ENCODE measurements at places on chromosomes 1 and 21.

DNA sequence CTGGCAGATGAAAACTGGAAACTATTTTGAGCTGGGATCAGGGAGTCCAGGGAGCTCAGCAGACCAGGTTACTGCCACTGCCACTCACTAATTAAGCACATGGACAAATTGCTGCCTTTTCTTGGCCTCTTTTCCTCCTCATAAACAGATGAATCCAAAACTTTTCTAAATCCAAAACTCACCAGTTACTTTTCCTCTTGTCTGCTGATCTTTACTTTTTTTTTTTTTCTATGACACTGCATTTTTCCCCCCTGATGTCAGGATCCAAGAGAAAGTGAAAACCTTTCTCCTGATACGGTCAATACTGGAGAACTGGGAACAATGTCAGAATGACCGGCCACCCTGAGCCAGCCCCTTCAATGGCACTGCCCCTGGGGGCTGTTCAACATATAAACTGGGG, 405.8 kb downstream of the DUSP10 start:
- DNase-seq, result peak; percentile 65

- peak; percentile 64 for DNase-seq
Observed at GRCh38 chr1:31625561-31626222, 8.2 kb downstream of the HCRTR1 start.

DNA sequence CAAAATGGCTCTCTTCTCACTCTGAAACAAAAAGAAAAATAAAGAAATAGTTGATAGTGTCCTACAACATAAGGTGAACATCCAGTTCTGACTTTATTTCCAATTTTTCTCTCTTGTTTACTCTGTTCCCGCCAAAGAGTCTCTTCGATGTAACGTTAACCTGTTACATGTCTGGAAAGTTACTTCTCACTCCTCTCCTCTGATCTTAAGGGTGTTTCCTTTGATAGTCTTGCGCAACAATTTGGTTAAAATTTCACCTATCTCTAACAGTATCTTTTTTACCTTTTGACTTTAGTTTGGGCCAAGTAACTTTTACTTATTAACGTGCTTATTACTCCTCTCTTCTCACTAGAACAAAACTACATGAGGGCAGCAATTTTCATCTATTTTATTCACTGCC, 1450.2 kb downstream of the BRINP3 start:
- DNase-seq, result no peak

GRCh38 chr1:60283690-60284089, 210.1 kb upstream of the C1orf87 start:
- DNase-seq, result peak; percentile 12

DNA sequence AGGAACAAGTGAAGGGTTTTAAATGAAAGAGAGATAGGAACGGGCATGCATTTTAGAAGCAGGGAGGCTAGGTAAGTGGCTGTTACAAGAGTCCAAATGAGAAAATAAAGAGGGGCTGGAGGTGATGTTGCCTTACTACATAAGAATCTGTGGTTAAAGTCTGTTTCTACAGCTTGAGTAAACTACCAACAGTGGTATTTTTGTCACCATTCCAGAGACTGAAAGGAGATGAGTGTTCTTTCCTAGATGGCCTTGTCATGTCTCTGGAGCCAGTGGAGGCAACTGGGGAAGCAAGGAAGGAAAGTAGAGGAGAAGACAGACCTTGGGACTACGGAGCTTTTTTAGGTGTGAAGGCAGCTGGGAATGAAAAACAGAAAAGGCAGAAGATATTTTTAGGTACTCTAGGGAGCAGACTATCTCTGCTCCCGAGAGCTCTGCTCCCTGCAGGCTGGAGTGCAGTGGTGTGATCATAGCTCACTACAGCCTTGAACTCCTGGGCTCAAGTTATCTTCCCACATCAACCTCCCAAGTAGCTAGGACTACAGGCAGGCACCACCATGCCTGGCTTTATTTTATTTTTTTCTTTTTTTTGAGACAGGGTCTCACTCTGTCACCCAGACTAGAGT, 12.2 kb downstream of the HDAC1 start:
- peak; percentile 28 for DNase-seq

DNA sequence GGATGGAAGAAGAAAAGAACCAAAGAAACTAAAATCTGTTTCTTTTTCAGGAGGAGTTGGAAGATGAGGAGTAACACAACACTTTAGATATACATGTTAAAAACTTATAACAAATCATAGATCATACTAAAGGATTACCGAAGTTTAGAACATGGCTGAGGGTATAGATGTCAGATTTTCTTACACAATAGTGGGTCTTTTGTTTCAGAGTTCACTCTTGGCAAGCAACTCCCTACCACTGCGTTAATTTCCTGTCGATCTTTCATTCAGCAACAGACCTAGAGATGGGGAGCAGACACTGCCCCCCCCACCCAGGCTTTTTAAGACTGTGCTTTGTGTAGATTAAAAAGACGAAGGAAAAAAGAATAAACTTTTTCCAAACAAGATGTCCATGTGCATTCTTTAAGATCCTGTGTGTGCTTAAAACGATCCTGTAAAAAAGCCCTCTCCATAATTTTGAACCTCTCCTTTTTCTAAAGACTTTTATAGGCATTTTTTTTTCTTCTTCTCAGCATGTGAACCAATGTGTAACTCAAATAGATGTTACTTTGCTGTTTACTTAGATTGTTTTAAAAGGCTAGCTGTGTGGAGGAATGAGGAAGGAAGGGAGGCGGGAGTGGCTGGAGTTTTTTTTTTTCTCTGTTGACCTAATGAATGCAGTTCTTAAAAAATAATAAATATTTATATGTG, 50.4 kb downstream of the NFIA start:
- DNase-seq, result no peak

- no peak for DNase-seq
Observed at GRCh38 chr1:172373864-172374263, 46.6 kb upstream of the C1orf105 start.

DNA sequence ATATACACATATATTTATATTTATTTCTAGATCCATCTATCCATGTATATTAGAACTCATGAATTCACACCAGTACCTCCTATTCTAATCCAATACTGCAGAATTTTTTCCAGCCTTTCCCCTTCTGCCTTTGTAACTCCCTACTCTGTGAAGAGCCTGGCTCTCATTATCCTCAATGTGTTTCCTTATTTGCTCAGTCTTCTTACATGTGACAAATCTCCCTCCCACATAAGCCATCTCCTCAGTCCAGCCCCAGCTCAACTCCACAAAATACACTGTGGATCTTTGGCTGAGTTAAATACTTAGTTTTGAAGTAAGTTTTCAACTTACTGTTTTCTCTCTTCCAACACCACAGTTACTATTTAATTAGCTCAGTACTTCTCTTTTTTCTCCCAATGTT, 45.7 kb downstream of the ATP5PO start:
- no peak for DNase-seq

DNA sequence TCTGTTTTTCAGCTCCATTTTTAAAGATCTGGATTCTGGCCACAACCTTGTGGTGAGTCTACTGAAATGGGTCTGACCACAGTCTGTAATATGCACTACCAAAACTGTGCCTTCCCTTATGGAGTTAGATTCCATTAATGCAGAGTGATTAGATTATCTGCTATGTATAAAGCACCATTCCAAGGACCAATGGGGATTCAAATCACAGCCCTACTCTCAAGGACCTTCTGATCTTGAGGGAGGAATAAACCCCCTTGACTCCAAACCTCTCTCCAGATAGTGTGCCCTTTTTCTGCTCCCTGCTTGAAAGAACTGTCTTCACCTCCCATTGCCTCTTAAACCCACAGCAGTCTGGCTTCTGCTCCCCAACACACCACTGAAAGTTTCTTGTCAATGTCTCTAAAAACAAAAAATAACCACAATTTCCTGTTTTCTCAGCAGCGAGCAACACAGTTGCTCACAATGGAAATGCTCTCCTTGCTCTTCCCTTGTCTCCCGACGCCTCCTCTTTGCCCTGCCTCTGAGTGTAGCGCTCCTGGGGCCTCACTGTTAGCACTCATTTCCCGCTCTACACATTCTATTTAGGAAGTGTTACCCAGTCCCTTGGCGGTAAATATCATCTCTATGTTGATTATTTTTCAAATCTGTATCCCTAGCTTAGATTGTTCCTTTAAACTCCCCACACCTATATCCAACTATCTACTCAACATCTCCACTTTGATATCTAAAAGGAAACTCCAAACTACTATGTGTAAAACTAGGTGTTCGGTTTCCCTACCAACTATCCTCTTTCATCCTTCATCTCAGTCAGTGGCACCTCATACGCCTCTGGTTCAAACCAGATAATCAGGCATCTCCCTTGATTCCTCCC, 13.6 kb downstream of the PCNX2 start:
- peak; percentile 21 for DNase-seq

DNA sequence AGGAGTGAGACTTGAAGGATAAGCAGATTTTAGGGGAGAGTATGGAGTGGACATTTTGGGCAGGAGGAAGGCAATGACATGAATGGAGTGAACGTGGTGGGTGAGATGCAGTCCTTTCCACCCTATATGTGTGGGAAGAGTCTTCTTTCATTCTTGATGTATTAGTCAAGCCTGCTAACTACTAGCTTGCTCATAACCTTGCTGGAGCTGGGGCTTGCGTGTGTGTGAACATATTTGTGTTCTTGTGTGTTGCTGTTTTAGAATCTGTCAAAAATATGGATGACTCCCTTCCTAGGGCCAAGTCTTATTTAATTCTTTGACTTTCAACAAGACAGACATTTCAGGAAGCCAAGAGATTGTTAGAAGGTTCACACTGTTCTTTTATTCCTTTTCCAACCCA, 132.7 kb downstream of the UCK2 start:
- peak; percentile 25 for DNase-seq

DNA sequence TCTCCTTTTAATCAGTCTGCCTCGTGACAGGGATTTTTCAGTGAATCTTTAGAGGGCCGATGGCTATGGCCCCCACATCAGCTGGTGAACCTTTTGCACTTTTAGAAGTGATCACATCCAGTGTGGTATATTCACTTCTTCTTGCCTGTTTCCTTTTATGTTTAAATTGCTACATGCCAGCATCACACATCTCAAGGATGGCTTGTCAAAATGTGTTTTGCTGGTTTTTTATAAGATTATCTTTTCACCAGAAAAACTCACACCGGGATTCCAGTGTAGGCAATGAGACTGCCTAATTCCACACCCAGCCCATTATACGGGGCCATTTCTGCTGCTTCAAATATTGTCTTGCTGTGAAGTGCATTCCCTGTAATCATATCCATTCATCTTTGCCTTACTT, 1151.7 kb upstream of the ADGRL4 start:
- DNase-seq, result no peak

- no peak for DNase-seq
Observed at GRCh38 chr1:12034381-12034801, 15.1 kb downstream of the MIIP start.

DNA sequence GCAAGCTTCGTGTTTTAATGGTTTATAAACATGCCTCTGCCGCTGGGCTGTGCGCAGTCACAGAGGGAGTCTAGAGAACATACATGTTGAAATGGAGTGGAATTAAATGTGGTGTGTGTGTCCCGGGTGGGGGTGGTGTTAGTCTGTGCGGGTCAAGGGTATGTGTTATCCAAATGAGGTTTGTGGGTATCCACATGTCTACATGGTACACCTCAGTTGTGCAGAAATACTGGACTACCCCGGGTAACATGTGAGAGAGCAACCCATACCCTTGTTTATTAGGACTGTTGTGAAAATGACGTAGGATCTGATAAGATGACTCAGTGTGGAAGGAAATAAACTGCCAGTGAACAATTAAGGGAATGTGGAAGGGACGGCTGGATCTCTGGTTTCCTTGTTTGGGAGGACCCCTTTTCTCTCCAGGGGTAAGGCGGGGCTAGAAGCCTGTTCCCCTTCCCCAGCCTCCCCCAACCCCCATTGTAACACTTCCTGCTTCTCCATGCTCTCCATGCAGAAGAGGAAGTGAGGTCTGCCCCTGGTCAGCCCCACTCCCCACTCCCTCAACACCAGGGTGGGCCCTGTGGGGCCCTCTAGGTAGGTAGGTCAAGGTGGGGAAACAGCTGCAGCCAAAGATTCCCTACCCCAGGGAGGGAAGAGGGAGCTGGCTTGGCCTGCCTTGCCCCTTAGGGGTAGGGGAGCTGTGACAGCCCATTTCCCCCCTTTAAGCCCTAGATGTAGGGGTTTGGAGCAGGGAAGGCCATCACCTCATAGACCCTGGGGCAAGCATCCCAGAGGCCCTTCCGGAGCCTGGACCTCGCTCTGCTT, 690 bp downstream of the EPS8L3 start:
- DNase-seq, result peak; percentile 73

- DNase-seq, result peak; percentile 53
Observed at GRCh38 chr1:232599178-232600041, 30.5 kb downstream of the SIPA1L2 start.

GRCh38 chr1:9340864-9341263, 48.2 kb downstream of the SPSB1 start:
- DNase-seq, result no peak

DNA sequence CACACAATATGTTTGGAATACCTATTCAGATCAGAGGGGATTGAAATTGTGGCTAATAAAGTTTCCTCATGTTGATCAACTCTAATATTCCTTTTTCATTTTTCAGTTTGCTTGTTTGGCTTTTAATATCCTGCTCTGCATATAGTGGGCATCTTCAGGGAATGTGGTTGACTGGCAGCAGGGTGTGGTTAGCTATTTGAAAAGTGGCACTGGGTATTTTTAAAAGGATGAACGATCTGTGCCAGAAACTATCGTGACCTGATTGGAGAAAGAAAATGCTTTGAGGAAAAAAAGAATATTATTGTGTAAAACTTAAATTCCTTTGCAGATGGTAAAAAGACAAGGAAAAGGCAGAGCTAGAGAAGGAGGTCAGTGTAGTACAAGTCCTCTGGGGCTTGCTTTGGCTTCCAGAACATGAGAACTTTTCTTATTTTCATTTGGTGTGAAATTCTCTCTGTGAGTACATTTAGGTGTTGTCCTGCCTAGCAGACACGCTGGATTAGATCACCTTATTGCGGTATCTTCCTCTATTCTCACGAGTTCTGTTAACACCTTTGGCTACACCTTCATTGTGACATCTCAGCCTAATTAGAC, 329.7 kb upstream of the SNX7 start:
- no peak for DNase-seq

- DNase-seq, result no peak
Observed at GRCh38 chr1:67696708-67697107, 11.7 kb downstream of the GADD45A start.

DNA sequence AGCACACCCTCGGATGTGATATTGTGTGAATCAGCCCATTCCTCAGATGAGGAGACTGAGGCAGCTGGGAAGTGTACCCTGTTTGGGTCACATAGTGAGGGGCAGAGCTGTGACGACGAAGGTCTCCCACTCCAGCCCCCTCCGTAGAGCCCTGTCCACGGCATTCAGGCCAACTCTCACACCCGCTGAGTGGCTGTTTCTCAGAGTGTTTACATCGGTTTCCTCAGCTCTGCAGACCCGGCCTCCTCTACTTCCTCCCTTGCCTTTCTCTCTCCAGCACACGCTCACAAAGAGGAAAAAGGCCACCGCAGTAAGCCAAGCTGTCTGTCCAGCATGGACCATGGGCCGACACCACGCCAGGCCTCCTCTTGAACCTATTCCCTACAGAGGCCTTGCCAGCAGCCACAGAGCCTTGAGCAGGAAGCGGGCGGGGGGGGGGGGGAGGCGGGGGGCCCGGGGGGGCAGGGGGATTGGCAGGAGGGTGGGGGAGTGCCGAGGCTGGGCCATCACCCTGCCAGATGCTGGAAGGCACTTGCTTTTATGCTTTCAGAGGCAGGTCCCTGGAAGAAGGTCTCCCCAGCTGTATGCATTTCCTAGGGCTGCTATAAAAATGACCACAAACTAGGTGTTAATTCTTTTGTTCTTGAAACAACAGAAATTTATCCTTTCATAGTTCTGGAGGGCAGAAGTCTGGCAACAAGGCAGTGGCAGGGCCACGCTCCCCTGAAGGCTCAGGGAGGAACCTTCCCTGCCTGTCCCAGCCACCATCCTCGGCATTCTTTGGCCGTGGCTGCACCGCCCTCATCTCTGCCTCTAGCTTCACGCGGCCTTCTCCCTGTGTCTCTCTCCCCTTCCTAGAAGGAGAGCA, 178.4 kb downstream of the PSMG1 start:
- peak; percentile 23 for DNase-seq
